ENCODE measurements at places on chromosomes 7 and 10.
A peak's percentile ranks its signal among the peaks of the same experiment; 100 is the strongest.

DNA sequence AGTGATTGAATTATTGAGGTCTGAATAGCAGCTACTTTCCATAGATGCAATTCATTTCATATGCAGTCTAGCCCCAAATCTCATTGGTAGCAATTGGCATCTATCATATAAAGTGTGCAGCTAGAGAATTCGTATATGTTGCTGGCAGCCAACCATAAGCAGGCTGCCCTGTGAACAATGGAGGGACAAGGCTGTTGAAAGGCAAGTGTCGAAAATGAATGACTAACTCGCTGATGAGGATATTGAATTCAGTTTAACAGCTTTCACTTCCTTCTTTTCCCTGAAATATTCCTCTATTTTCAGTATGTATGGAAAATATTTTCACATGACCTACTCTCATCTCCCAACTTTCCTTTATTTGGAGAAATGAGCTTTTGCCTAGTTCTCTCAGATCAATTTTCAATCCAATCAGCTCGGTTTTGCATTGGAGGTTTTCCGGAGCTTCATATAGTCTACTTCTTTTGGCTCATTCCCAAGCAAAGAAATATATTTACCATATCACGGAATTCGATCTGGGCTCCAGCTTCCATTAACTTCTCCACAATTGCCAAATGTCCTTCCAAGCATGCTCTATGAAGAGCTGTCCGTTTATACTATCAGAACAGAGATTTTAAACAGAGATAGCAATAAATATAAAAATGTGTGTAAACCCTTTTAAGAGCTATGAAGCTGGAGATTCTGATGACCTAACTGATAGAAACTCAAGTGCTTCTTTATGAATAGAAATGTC is 3.5 kb downstream of the ANKRD1 start:
- no peak for DNase-seq

DNA sequence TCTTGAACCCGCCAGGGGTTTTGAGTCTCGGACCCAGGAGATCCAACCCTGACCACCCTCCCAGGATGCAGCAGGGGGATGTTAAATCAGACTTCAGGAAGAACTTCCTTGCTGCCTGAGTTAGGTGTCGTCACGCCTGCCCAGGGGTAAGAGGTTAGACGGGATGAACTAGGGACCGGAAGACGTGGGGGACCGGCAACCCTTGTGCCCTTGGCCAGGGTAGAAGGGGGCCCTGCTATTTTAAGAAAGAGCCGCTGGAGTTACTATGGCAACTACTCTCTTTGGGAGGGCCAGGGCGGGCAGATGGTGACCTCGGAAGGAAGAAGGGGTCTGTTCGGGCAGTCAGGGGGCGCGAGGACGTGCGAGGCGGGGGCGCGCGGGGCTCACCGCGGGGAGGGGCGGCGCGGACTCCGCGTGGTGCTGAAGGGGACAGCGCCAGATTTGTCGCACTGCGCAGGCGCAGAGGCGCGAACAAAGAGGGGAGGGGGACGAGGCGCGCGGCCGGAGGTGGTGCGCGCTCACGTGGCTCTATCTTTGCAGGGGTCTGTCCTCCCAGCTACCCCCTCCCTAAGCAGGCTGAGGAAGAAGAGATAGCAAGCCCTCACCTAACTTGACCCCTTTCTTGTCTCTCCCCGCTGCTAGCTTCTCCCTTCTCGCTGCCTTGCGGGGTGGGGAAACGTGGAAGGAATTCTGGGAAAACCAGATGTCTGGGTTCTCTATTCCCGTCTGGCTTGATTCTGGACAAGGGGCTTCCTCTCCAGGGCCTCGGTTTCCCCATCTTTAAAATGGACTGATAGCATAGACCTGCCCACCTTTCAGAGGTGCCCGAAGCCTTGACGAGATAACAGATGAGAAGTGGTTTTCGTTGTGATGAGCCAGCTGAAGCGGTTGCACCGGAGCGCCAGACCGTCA is 940 bp upstream of the PSD start:
- no peak for DNase-seq

GRCh38 chr10:14567421-14567820 is 207.3 kb downstream of the FAM107B start:
- DNase-seq = no peak

DNA sequence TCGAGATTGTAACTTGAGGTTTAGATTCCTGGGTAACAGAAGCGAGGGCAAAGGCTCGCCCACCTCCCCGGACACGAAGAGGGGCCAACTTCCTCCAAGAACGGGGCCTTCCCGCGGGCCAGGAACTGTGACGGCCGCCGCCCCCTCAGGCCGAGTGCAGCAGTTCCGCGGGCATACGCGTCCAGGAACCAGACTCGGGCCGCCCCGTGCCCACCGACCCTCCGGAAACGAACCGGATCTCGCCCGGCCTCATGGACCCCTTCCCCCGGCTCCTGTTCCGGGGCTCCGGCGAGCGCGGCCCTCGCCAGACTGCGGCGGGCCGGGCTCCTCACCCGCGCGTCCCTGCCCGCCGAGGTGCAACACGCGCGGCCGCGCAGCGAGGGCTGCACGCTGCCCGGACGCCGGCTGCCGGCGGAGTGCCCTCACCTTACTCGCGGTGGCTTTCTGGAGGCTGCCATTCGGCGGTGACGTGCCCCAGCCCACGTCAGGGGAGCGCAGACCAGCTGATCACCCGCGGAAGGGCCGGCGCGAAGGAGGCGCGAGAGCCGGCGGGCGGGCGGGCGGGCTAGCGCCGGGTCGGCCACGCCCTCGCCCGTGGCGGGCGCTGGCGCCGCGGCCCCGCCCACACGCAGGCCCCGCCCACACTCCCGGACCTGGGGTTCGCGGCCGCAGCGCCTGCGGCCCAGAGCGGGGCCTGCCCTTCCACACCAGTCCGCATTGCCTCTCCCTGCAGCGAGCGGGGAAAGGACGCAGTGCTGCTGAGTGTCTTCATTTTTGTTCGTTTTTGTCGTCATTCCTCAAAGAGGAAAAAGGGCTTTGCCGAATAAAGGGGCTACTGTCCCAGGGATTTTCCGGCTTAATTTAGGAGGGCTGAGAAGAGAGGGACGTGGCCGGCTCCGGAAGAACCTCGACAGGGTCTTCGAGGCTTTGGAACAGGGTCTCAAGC is at the start of gene XPNPEP1:
Gene XPNPEP1, minus strand, starts transcription at position 536 of the 946 bp plus-strand sequence. Its CDS starts 78 bp downstream, at position 458.
- DNase-seq = peak; percentile 40

DNA sequence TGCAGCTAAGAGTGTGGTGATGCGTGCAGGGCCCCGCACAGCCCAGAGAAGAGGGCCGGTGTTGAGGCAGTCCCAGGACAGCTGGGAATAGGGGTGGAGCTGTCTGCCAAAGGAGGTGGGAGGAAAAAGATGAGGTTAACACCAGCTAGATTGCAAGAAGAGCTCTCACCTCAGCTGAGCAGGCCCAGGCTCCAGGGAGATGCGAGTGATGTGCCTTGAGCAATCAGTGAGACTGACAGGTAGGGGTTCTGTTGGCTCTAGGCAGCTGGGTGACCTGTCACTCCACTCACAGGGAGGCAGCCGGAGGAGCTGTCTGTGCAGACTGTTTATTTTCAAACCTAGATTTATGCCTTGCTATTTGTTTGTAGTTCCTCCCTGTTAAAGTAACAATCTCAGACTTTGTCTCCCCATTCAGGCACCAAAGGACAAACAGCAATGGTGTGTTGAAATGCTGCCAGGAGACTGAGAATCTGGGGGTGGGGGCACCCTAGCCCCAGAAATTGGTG is 205.1 kb upstream of the CXCL12 start:
- no peak for DNase-seq

GRCh38 chr7:49371771-49372170 is 401.7 kb upstream of the VWC2 start:
- no peak for DNase-seq

- DNase-seq = no peak
Observed at GRCh38 chr10:44143556-44143955, 241.3 kb downstream of the CXCL12 start.

DNA sequence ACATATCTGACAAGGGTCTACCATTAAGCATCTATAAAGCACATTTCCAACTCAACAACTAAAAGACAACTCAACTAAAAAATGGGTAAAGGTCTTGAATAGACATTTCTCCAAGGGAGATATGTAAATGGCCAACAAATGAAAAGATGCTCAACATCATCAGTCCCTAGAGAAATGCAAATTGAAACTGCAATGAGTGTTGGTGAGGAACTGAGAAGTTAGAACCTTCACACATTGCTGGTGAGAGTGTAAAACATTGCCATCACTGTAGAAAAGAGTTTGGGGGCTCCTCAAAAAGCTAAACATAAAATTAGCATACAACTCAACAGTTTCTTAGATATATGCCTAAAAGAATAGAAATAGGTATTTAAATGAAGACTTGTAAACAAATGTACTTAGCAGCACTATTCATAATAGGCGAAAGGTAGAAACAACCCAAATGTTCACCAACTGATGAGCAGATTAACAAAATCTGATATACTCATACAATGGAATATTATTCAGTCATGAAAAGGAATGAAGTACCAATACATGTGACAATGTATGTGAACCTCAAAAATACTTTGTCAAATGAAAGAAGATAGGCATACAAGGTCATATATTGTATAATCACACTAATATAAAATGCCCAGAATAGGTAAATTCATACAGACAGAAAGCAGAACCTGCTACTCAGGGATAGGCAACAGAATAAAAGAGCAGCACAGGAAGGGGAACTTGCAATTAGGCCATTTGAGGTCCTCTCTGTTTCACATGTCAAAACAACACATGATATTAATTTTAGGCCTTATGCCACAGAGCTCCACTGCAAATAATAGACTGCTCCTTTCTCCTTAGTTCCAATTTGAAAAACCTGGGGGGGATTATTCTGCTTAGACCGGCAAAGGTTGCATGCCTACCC is 10.6 kb upstream of the LRRC72 start:
- no peak for DNase-seq

Measured in stimulated activated CD8-positive, alpha-beta memory T cell treated with anti-CD3 and anti-CD28 coated beads, Interleukin-4, amount 100 ng/mL, for 4 hours (primary cell).